ENCODE measurements at places on chromosomes 7 and 10. TPM values are rescaled to one million over a fixed set of nuclear protein-coding genes. Genes with fewer than 3 reads are reported as not detected.

FOXL3 gene
- not detected for total RNA-seq

SKAP2 gene
- 24.3 TPM for total RNA-seq

MCM10 gene
- 3.2 TPM for total RNA-seq

MINDY3 gene
- 31.0 TPM for total RNA-seq

STK31 gene
- total RNA-seq, result not detected

FAM131B gene
- total RNA-seq, result 1.2 TPM

COA1 gene
- total RNA-seq, result 46.1 TPM

CCDC146 gene
- under 0.01 TPM for total RNA-seq

PAPSS2 gene
- total RNA-seq, result 122 TPM

KDM7A gene
- total RNA-seq, result 1.2 TPM

HOXA9 gene
- 17.9 TPM for total RNA-seq

STEAP4 gene
- under 0.01 TPM for total RNA-seq

PLEKHS1 gene
- total RNA-seq, result not detected

MOGAT3 gene
- total RNA-seq, result not detected

A1CF gene
- total RNA-seq, result not detected

TMEM130 gene
- not detected for total RNA-seq

OR13A1 gene
- total RNA-seq, result not detected

SPDYE1 gene
- total RNA-seq, result not detected

PILRA gene
- total RNA-seq, result not detected

HOXA7 gene
- 2.6 TPM for total RNA-seq

HOGA1 gene
- under 0.01 TPM for total RNA-seq

SLC16A9 gene
- total RNA-seq, result 1.1 TPM

RNF148 gene
- not detected for total RNA-seq

CREB5 gene
- total RNA-seq, result 2.3 TPM

HOXA2 gene
- total RNA-seq, result 0.53 TPM

GRK5 gene
- total RNA-seq, result 9.2 TPM

GTF2IRD1 gene
- total RNA-seq, result 25.7 TPM

ASB15 gene
- not detected for total RNA-seq

AGBL3 gene
- 2.1 TPM for total RNA-seq

SPAM1 gene
- not detected for total RNA-seq

LLCFC1 gene
- not detected for total RNA-seq

GPR37 gene
- total RNA-seq, result 1.4 TPM

NODAL gene
- total RNA-seq, result not detected

AGR3 gene
- total RNA-seq, result not detected

ATP6V0A4 gene
- total RNA-seq, result not detected

FAM25C gene
- total RNA-seq, result not detected

VAX1 gene
- not detected for total RNA-seq

TDRD1 gene
- not detected for total RNA-seq

PLXDC2 gene
- total RNA-seq, result 4.3 TPM

NPFFR1 gene
- total RNA-seq, result not detected

NANOS1 gene
- total RNA-seq, result under 0.01 TPM

TMEM196 gene
- total RNA-seq, result not detected

ACSM6 gene
- total RNA-seq, result not detected

TRIM4 gene
- total RNA-seq, result 28.9 TPM

BMS1 gene
- total RNA-seq, result 13.0 TPM

HOXA11 gene
- total RNA-seq, result 28.4 TPM

CDC14C gene
- total RNA-seq, result not detected

TRIM50 gene
- not detected for total RNA-seq

GRM3 gene
- not detected for total RNA-seq

SPDYE3 gene
- total RNA-seq, result not detected

CLEC2L gene
- total RNA-seq, result not detected

SERPINE1 gene
- total RNA-seq, result 2,020 TPM

Data from myometrial cell (primary cell).